Eye (tissue), 1 donor: ENCODE measurements at places on chromosomes 16 and 17.

- no peak for DNase-seq
These were observed 13.2 kb upstream of the ATP2A3 start for GRCh38 chr17:3977387-3977786.

- DNase-seq: no peak
These were observed 17.7 kb downstream of the DDX19A start for GRCh38 chr16:70364399-70364798.

DNA sequence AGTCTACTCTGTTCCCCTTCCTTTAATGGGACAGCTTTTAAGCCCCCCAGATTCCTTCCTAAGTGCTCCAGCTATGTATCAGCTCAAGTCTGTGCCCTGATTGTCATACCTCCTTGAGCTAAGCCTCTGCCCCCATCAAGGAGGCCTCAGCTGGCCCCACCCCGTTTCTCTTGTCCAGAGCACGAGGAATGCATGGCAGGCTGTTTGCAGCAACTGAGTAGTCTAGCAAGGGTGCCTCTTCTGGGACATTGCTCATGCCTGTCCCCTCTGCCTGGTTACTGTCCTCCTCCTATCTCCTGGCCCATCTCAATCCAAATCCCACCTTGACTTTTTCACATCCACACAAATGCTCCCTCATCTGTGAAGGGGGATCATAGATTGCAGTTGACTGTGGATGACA, 27.8 kb upstream of the TMEM220 start:
- DNase-seq: no peak

- no peak for DNase-seq
These were observed 278.5 kb downstream of the CEP112 start for GRCh38 chr17:65913326-65913850.

GRCh38 chr17:19418251-19418992, 7.4 kb downstream of the RNF112 start:
- peak; percentile 24 for DNase-seq

DNA sequence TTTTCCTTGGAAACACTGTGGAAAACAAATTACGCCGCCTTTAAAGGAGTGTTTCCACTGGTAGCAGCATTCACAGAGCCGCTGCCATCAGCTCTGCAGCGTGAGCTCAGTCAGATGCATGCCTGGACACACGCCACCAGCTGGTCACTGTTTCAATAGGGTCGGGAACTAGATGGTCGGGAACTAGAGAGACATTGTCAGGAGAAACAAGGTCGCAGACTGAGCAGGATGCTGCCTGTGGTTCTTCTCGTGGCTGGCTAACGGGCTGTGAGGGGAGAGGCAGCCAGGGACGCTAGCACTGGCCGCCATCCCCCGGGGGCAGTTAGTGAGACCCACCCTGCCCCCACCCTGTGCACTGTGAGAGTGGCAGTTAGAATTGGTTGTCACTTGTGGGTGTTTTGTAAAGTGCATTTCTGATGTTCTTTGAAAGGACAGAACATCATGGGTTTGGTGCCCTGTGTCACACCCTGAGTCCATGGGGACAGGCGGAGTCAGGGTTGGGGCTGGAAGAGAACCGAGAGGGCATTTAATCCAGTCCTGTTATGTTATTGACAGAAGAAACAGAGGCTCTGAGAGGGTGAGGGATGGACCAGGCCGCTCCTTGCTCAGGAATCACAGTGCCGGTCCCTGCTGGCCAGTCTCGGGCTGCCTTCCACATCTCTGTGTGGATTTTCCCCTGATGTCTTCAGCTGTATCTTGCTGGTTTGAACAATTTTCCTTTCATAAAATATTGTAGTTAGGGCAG, 86.3 kb downstream of the SPECC1 start:
- peak; percentile 88 for DNase-seq

DNA sequence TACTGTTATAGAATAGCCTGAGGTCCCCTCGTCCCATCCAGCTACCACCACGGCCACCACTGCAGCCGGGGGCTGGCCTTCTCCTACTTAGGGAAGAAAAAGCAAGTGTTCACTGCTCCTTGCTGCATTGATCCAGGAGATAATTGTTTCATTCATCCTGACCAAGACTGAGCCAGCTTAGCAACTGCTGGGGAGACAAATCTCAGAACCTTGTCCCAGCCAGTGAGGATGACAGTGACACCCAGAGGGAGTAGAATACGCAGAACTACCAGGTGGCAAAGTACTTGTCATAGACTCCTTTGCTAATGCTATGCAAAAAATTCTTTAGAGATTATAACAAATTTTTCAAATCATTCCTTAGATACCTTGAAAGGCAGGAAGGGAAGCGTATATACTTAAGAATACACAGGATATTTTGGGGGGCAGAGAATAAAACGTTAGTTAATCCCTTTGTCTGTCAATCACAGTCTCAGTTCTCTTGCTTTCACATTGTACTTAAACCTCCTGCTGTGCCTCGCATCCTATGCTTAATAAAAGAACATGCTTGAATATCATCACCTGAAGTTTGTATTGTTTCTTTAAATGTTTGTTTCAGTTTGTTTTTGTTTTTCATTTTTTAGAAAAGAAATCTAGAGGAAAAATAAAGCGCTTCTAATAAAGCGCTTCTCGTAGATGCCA, 388.3 kb downstream of the MAF start:
- no peak for DNase-seq

GRCh38 chr16:56709443-56710040, 20.4 kb upstream of the NUP93 start:
- DNase-seq: no peak

- DNase-seq: no peak
These were observed 9.9 kb upstream of the HOXB13 start for GRCh38 chr17:48738424-48738802.

DNA sequence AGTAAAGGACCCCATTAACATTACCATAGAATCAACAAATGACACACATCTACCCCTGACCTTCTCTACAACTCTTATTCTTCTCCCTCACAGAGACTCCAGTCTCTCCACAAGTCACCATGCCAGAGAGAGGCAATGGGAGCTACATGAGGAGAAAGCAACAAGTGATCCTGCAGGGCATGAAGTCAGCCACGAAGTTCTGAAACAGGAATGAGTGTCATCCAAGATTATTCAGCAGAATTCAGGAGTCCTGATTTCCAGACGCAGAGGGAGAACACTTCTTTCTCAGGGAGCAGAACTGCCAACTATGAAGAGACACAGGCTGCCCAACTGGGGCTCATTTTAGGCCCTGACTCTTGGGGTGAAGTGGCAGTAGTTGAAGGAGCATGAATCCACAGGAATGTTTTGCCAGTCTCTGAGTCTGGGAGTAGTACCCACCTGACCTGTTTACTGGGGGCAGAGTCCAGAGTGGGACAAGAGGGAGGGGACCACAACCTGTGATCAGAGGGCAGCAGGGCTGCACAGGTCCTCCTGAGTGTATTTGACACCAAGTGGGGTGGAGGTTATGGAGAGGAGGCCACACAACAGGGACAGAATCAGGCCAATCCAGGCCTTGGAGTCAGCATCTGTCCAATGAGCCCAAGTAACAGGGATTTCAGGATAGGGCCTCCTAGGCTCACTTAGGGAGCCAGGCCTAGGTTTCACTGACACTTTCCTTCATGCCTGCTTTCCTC, 2.4 kb upstream of the MTMR4 start:
- DNase-seq: no peak

- DNase-seq: no peak
These were observed 9.2 kb downstream of the ELOB start for GRCh38 chr16:2767891-2768290.

DNA sequence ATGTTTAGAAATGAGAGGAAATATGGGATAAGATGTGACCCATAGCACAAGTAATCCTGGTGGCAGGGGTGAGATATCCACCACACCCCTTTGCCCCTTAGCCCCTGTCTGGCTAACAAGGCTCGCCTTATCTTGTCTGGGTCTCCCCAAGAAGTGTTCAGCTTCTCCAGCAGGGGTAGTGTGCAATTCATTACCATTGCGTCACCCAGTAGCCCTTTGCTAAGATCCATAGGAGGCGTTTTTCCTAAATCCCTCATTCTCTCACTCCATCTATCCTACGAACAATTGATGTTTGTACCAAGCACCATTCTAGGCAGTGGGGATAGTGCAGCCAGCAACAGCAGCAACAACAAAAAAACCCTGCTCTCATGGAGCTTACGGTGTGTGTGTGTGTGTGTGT, 30.8 kb downstream of the CCDC42 start:
- no peak for DNase-seq

- DNase-seq: peak; percentile 87
These were observed 86.7 kb downstream of the ZFHX3 start for GRCh38 chr16:72961115-72961832.

GRCh38 chr17:51479303-51479702, 219.0 kb downstream of the UTP18 start:
- no peak for DNase-seq

GRCh38 chr17:42675348-42675964, 1.3 kb downstream of the PLEKHH3 start:
- DNase-seq: no peak

DNA sequence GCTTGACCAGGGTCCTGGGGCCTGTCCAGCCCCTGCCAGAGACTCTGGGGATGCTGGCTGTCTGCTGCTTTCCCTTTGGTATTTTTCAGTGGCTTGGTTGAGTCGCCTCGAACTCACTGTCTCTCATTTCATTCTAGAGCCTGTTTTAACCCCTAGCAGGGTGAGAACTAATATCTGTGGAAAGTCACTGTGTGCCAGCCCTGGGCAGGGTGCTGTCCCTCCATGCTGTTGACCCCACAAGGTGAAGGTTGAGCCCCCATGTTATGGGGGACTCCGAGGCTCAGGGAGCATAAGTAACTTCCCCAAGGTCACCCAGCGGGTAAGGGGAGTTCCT, 33.0 kb downstream of the DCAKD start:
- no peak for DNase-seq

DNA sequence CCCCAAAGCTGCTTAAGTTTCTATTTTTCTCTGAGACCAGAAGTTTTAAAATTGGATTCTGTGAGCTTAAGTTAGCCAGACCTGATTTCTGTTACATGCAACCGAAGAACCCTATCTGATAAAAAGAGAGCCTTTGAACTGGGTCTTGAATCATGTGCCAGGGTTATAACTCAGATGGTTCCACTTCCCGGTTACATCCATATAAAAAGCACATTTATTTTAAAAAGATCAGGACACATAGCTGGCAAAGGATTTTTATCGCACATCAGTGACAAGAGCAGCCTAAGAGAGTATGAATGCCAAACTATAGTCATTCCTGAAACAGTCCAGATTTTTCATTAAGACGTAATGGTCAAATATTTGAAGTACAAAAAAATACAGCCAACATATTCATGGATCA, 32.5 kb upstream of the CLEC3A start:
- DNase-seq: no peak

GRCh38 chr16:11869353-11870228, 18.2 kb upstream of the RSL1D1 start:
- no peak for DNase-seq

GRCh38 chr16:49453983-49454382, 80.4 kb downstream of the C16orf78 start:
- no peak for DNase-seq

DNA sequence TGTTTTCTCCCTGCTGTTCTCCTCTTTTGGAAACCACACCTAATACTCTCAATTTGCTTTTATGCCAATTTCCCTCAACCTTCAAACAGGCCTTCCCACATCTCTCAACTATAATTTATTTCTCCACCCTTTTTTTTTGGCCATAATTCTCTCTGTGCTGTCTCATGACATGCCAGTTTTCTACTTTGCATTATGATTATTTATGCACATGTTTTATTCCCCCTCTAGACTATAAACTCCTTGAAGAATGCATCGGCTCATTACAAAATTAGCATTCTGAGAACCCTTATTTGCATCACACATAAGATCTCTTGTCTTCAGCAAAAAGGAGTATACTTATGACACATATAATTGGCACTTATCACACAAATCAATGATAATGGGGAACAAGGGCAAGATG, 10.9 kb upstream of the LYRM9 start:
- peak; percentile 30 for DNase-seq

DNA sequence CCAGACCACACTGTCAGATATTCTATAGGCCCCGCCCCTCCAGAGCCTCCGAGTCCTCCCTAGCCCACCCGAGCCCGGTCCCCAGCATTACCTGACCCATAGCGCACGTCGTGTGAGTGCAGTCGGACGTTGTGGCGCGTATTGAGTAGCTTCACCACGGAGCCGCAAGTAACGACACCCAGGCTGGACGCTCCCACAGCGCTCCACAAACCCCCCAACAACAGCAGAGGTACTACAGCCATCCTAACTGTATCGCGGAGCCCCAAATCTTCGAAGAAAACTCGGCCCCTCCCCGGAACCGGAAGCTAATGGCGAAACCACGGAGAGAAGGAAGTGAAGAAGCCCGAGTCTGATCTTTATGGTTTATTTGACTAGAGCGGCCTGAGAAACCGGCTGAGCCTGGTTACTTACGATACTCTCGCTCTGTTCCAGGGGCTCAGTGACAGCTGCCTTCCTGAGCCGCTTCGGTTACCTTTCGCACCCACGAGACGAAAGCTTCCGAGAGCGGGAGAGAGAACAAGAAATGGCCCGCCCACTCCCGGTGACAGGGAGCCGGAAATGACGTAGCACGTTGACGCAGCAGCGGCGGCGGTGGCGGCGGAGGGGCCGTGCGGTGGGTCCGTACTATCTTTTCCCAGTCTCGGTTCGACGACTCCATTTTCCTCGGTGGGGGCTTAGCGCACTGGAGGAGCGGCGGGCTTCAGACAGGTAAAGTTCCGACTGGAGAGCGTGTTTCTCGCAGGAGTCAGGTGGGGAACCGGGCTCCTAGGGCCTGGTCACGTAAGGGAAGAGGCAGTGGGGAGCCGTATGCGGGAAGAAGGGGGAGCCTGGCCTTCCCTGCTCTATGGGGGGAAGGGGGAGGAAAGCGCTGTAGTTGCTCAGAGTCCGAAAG, at the start of the genes SDF2 and SUPT6H:
Gene SDF2, minus strand, starts transcription at position 272 of the 892 bp plus-strand sequence. Its CDS starts 30 bp downstream, at position 242.
Gene SUPT6H, plus strand, starts transcription at position 571 of the 892 bp plus-strand sequence. CDS start 11,197 bp downstream, outside the sequence.
- DNase-seq: peak; percentile 98

DNA sequence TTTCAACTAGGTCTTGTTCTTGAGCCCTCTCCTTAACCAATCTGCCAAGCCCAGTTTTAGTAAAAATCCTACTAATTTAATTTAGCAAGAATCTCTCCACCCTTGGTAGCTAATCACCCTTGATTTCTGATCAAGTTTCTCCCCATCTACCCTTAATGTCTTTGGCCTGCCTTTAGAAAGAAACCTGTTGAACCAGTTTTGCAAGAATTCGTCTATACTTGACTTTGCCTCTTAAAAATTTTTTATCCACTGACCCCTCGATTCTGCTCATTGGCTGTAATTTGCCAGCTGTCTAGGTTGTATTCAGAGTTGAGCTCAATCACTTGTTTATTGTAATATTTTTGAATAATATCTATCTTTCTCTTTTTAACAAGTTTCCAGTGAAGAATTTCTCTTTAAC, 1138.5 kb downstream of the CDH11 start:
- no peak for DNase-seq

DNA sequence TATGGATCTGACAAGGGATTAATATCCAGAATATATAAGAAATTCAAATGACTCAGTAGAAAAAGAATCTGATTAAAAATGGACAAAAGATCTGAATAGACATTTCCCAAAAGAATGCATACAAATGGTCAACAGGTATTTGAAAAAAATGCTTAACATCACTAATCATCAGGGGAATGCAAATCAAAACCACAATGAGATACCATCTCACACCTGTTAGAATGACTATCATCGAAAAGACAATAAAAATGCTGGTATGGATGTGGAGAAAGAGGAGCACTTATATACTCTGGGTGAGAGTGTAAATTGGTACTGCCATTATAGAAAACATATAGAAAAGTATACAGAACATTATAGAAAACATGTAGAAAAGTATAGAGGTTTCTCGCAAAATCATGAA, 16.4 kb upstream of the HS3ST2 start:
- DNase-seq: no peak
